Activated CD8-positive, alpha-beta memory T cell treated with anti-CD3 and anti-CD28 coated beads, Interleukin-2, amount 10 ng/mL, durations not matched to agents 7 days and 5 days (primary cell): ENCODE measurements at places on chromosomes 5 and 9. TPM values are rescaled to one million over a fixed set of nuclear protein-coding genes. Genes with fewer than 3 reads are reported as not detected.

DNA sequence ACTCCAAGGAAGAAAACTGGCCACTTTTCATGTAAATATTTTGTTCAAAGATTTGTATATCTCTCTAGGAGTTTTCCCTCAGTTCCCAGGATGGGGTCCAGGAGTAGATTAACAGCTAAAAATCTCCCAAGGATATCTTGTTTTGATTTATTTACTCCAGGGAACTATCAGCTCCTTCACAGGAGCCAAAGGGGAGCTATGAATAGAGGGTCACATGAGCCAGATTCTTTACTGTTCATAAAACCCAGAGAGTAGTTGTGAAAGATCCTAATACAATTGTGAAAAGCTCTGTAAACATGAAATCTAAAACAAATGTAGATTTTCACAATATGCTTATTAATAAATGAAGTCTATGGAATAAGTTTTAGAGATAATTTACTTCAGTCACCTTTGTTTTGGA lies 16.9 kb downstream of the DIMT1 start:
- H3K36me3 ChIP-seq, result peaks cover 46% of the 10 kb centered on the region
- no peak overlapping the region for H3K4me3 ChIP-seq
- no peak for DNase-seq
- peak overlapping the region; percentile 52 for H3K27ac ChIP-seq
- no peaks in the 10 kb centered on the region for H3K27me3 ChIP-seq

DNA sequence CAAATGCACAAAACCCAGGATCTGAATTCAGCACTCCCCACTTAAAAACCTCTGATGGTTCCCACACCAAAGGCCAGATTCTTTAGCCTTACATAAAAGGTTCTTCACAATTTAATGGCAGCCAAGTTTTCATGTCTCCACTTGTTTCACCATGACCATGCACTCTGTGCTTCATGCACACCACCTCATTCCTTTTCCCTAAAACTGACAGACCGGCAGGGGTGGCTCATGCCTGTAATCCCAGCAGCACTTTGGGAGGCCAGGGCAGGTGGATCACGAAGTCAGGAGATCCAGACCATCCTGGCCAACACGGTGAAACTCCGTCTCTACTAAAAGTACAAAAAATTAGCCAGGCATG lies 150.4 kb downstream of the SEMA6A start:
- no peak overlapping the region for H3K4me3 ChIP-seq
- no peak overlapping the region for H3K27ac ChIP-seq
- DNase-seq, result no peak
- H3K27me3 ChIP-seq, result no peaks in the 10 kb centered on the region
- no peaks in the 10 kb centered on the region for H3K4me1 ChIP-seq

The PRR7 gene
- total RNA-seq, result 3.1 TPM

The PLCXD3 gene
- not detected for total RNA-seq

DNA sequence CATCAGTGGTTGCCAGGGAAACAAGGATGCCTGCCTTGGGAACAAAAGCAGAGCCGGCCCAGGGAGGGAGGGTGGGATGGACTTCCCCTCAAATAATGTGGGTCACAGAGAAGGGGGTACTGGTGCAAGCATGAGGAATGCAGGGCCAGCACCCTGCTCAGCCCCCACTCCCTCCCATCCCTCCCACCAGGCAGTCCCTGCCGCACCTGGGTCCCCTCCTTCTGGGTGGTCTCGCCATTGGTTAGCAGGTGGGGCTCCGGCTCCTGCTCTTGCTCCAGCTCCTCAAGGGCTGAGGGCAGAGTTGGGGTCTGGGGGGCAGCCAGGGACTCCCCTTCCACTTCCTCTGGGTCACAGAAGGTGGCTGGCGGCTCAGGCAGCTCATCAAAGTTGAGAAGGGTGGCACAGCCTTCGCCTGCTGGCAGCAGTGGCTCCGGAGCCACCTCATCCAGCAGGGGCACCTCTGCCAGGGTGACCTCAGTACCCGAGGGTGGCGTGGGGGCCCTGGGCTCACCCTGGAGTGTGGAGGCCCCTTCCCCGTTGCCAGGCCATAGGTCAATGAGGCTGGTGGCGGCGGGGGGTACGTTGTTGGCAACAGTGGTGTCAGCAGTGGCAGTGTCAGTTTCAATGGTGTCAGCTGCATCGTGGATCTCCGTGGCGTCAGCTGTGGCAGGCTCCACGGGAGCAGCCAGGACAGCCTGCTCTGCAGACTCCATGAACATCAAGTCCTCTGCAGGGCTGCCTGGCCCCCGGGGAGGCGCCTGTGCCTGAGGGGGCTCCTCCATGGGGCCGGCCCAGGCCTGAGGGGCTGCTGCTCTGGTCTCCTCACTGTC lies 11.5 kb downstream of the PRR7 start:
- DNase-seq, result no peak
- no peak overlapping the region for H3K4me3 ChIP-seq
- peaks cover 4% of the 10 kb centered on the region for H3K27me3 ChIP-seq
- peaks cover 37% of the 10 kb centered on the region for H3K4me1 ChIP-seq
- H3K27ac ChIP-seq, result no peak overlapping the region

DNA sequence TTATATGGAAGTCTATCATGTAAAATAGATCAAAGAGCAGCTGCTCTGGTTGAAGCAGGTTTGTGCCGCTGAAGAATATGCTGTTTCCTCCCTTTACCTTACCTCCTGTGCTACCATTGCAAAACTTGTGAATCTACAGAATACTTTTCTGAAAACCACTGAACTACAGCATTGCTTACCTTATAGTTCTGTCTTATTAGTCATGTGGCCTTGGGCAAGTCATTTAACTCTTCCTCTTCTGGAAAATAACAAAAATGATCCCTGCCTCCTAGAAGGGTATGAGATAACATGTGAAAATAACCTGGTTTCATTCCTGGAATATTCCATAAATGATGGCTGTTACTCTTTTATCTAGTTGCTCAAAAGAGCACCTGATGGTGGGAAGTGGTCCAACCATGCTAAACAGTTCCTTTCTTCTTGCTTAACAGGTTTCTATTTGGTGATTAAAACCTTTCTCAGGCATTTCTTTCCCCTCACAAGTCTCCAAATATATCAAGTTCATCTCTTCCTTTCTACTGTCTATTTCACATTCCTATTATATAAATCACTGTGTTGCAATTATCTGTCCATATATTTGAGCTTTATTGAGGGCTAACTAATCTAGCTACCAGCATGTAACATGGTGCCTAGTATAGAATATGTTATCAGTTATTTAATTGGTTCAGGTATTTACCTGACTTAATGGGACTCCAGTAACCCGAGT lies 15.0 kb downstream of the TRIM32 start:
- H3K4me3 ChIP-seq, result no peak overlapping the region
- H3K27me3 ChIP-seq, result no peaks in the 10 kb centered on the region
- H3K36me3 ChIP-seq, result peaks cover 49% of the 10 kb centered on the region
- H3K4me1 ChIP-seq, result peaks cover 20% of the 10 kb centered on the region
- DNase-seq, result no peak
- no peak overlapping the region for H3K27ac ChIP-seq

DNA sequence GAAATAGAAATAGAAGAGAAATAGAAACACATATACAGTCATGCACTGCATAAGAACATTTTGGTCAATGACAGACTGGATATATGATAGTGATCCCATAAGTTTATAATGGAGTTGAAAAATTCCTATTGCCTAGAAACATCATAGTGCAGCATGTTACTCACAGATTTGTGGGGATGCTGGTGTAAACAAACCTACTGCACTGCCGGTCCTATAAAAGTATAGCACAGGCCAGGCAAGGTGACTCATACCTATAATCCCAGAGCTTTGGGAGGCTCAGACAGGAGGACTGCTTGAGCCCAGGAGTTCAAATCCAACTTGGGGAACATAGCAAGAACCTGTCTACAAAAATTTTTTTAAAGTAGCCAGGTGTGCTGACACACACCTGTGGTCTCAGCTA lies 240.6 kb upstream of the MAP3K1 start:
- no peaks in the 10 kb centered on the region for H3K36me3 ChIP-seq
- no peak overlapping the region for H3K27ac ChIP-seq
- H3K4me1 ChIP-seq, result no peaks in the 10 kb centered on the region
- DNase-seq, result no peak
- no peak overlapping the region for H3K4me3 ChIP-seq

The POC5 gene
- 21.6 TPM for total RNA-seq

DNA sequence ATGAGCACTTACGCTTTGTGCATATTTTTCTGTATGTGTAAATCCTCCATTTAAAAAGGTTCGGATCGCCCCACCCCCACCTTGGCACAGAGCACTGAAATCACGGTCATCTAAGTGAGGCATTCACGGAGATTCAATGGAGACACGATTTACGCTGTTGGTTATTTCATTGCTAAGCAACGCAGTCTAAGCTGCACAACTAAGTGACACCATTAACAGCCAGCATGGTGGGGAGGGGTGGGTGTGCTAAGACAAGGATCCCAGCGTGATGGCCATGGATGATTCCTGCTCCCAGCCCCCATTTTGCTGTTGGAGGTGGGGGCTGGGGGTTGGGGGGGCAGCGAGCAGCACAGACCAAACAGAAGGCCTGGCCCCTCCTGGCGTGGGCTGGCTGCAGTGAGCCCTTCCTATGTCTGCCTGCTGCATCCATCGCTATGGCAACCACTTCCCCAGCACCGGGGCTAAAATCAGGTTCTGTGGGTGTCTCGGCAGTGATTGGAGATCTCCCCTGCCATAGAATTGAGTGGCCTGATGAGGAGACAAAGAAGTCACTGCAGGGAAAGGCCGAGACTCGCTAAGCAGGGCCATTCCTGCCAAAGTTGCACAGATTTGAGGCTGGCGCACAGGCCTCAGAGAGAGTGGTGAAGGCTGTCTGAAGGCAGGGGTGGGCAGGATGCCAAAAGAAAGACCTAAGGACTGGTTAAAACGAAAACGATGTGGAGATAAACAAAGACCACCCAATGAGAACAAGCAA lies 14.3 kb upstream of the MARCHF6 start:
- no peak overlapping the region for H3K27ac ChIP-seq
- H3K27me3 ChIP-seq, result peaks cover 12% of the 10 kb centered on the region
- no peak overlapping the region for H3K4me3 ChIP-seq
- DNase-seq, result no peak

GRCh38 chr9:105307591-105308130 lies 63.2 kb downstream of the SLC44A1 start:
- H3K36me3 ChIP-seq, result peaks cover 6% of the 10 kb centered on the region
- no peaks in the 10 kb centered on the region for H3K27me3 ChIP-seq
- H3K4me1 ChIP-seq, result no peaks in the 10 kb centered on the region
